ENCODE measurements at places on chromosomes 3 and 15.

GRCh38 chr3:184914628-184915027 lies 102.7 kb downstream of the VPS8 start:
- no peaks in the 10 kb centered on the region for H3K27me3 ChIP-seq
- H3K4me3 ChIP-seq: no peak overlapping the region
- no peak overlapping the region for H3K27ac ChIP-seq
- H3K36me3 ChIP-seq: peaks cover 5% of the 10 kb centered on the region

GRCh38 chr3:69330891-69331400 lies 54.9 kb downstream of the FRMD4B start:
- H3K36me3 ChIP-seq: no peaks in the 10 kb centered on the region
- H3K27ac ChIP-seq: no peak overlapping the region
- H3K4me3 ChIP-seq: no peak overlapping the region
- H3K27me3 ChIP-seq: no peaks in the 10 kb centered on the region
- H3K4me1 ChIP-seq: peaks cover 31% of the 10 kb centered on the region
- no peak for DNase-seq

DNA sequence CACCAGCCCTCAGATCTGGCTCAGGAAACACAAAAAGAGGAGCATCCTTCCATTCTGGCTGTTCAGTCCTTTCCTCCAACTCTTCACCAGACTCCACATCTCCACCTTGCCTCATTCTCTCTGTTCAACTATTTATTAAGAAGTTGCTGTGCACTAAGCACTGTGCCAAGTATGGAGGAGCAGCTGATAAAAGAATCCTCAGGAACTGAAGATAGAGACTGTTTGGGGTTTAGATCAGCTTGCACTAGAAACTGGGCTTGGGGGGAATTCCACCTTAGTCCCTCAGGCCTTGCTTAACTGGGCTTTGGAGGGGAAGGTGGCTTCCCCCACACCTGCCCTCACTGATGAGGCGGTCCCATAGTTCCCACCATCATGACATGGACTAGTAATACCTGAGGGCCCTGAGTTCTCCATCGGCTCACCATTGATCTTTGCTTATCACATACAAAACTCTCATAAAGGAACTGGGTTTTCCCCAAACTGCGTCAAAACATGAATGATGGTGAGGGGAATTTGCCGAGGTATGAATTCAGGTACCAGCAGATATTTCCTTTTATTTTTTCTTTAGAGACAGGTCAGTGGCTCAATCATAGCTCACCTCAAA lies 1.7 kb upstream of the CCR8 start:
- peaks cover 58% of the 10 kb centered on the region for H3K4me1 ChIP-seq
- H3K4me3 ChIP-seq: peak overlapping the region; percentile 56
- peaks cover 2% of the 10 kb centered on the region for H3K36me3 ChIP-seq
- peak; percentile 62 for DNase-seq

DNA sequence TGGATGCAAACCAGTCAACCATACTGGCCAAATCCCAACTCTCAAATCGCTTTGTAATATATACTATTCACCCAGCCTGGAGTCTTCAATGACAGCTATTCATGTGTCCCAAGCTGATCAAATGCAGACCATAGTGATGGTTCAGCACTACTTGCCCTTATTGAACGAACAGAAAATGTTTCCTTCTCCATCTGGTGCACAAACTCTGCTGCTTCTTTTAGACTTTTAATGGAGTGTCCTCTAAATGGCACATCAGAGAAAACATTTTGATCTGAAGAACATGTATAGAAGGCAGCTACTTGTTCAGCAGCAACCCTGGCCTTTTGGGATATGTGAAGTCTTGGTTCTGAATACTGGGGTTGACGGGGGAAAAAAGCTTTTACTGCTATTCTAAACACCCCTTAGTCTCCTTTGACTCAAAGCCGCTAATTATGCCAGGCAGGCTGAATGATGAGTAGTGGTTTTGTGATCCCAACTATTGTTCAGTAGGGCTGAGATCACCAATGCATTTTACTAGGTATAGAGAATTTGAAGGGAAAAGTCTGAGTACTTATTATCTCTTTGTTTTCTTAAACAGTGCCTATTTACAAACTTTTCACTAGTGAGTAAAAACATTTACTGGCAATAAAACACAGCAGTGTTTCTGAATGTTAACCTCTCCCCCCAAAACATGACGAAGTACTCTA lies 781.2 kb downstream of the ROBO1 start:
- no peaks in the 10 kb centered on the region for H3K27me3 ChIP-seq
- H3K36me3 ChIP-seq: no peaks in the 10 kb centered on the region
- no peak for DNase-seq

DNA sequence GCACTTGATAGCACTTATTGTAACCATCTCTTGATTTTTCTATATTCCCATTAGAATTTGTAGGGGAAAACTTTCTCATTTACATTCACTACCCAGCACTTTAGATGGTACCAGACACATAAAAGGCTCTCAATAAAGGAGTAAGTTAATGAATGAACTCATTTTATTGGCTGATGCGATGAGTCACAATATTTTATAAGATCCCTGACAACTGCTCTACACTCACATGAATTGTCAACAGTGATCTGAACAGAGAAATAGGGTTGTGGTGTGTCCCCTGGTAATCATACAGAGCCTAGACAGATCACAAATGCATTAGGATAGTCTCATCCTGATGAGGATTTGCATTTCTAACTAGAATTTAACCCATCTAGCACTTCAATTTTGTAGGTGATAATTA lies 567.6 kb upstream of the ARPP21 start:
- no peak overlapping the region for H3K27ac ChIP-seq
- no peaks in the 10 kb centered on the region for H3K36me3 ChIP-seq
- no peak for DNase-seq
- H3K27me3 ChIP-seq: no peaks in the 10 kb centered on the region
- no peaks in the 10 kb centered on the region for H3K4me1 ChIP-seq

- no peak overlapping the region for H3K27ac ChIP-seq
- DNase-seq: no peak
- H3K4me3 ChIP-seq: peak overlapping the region; percentile 84
- H3K27me3 ChIP-seq: peaks cover 11% of the 10 kb centered on the region
- no peaks in the 10 kb centered on the region for H3K4me1 ChIP-seq
These were observed 17.8 kb downstream of the MYL3 start for GRCh38 chr3:46845397-46845859.

DNA sequence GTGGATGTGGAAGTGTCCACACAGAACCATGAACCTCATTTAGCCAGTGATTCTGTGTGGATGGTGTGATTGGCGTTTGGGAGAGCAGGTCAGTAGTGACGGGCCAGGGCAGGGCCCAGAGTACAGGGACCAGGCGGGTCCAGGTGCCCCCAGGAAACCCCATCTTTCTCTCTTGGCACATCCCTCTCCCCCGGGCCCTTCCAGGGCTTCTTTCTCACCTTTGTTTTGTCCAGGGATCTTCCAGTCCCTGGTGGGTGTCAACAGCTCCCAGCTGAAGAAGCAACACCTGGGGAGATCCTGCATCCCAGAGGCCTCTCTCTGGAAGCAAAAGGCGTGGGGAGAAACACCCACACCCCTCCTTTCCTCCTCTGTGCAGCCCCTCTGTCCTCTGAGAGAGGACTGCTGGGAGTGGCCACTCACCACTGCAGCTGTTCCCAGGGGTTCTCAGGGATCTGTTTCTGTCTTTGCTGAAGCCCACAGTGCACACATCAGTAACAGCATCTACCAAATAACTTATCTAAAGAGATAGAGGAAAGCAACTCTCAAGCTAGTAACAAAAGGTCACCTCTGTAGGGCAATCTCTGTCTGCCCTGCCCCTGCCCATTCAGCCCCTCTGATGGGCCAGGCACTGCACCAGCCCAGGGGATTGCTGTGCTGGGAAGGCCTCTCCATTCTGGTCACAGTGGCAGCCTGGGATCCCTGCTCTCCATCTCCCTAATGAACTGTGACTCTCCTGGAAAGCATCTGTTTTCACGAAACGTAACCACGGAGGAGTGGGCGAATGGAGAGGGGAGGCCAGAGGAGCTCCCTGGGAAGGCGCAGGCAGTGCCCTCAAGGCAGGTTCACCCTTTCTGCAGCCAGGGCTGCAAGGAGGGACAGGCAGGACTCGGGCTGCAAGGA lies 98.3 kb upstream of the ALDH1A3 start:
- no peaks in the 10 kb centered on the region for H3K36me3 ChIP-seq
- H3K4me1 ChIP-seq: no peaks in the 10 kb centered on the region
- H3K27me3 ChIP-seq: peaks cover 6% of the 10 kb centered on the region
- no peak overlapping the region for H3K27ac ChIP-seq
- no peak for DNase-seq

- peaks cover 15% of the 10 kb centered on the region for H3K27me3 ChIP-seq
- no peak overlapping the region for H3K4me3 ChIP-seq
- H3K4me1 ChIP-seq: no peaks in the 10 kb centered on the region
- no peaks in the 10 kb centered on the region for H3K36me3 ChIP-seq
- H3K27ac ChIP-seq: no peak overlapping the region
- no peak for DNase-seq
These were observed 9.5 kb downstream of the FAM3D start for GRCh38 chr3:58657036-58657520.

GRCh38 chr3:78629544-78629943 lies 1138.3 kb downstream of the ROBO1 start:
- no peaks in the 10 kb centered on the region for H3K4me1 ChIP-seq
- no peak for DNase-seq
- no peak overlapping the region for H3K27ac ChIP-seq
- H3K4me3 ChIP-seq: no peak overlapping the region
- H3K27me3 ChIP-seq: no peaks in the 10 kb centered on the region

GRCh38 chr3:125431391-125431790 lies 56.3 kb upstream of the ZNF148 start:
- no peak overlapping the region for H3K4me3 ChIP-seq
- no peaks in the 10 kb centered on the region for H3K4me1 ChIP-seq
- H3K27me3 ChIP-seq: no peaks in the 10 kb centered on the region
- no peak overlapping the region for H3K27ac ChIP-seq

- no peak for DNase-seq
- H3K27ac ChIP-seq: no peak overlapping the region
- no peak overlapping the region for H3K4me3 ChIP-seq
- H3K36me3 ChIP-seq: no peaks in the 10 kb centered on the region
- H3K4me1 ChIP-seq: no peaks in the 10 kb centered on the region
These were observed 167.5 kb upstream of the IL12A start for GRCh38 chr3:159821110-159821509.

- DNase-seq: no peak
- H3K27me3 ChIP-seq: no peaks in the 10 kb centered on the region
- H3K36me3 ChIP-seq: no peaks in the 10 kb centered on the region
- no peak overlapping the region for H3K27ac ChIP-seq
- no peak overlapping the region for H3K4me3 ChIP-seq
- no peaks in the 10 kb centered on the region for H3K4me1 ChIP-seq
These were observed 297.0 kb upstream of the EPHA3 start for GRCh38 chr3:88810455-88810854.

- H3K36me3 ChIP-seq: no peaks in the 10 kb centered on the region
- H3K4me3 ChIP-seq: no peak overlapping the region
- no peak overlapping the region for H3K27ac ChIP-seq
These were observed 125.8 kb downstream of the SSR3 start for GRCh38 chr3:156429125-156429524.

DNA sequence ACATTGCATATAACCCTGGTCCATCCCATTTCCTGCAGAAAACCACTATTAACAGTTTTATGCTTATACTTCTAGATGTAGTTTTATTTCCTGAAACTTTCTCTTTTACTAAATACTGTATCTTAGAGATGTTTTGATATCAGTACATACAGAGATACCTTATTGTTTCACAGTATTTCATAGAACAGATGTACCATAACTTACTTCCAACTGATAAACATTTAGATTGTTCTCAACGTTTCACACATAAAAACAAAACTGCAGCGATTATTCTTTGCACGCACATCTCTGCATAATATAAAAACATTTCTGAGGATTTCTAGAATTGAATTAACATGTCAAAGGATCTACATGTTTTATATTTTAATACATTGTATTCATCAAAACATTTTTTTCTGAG lies 2.6 kb downstream of the ZNF80 start:
- no peak for DNase-seq
- peak overlapping the region; percentile 15 for H3K4me3 ChIP-seq
- H3K4me1 ChIP-seq: peaks cover 70% of the 10 kb centered on the region

DNA sequence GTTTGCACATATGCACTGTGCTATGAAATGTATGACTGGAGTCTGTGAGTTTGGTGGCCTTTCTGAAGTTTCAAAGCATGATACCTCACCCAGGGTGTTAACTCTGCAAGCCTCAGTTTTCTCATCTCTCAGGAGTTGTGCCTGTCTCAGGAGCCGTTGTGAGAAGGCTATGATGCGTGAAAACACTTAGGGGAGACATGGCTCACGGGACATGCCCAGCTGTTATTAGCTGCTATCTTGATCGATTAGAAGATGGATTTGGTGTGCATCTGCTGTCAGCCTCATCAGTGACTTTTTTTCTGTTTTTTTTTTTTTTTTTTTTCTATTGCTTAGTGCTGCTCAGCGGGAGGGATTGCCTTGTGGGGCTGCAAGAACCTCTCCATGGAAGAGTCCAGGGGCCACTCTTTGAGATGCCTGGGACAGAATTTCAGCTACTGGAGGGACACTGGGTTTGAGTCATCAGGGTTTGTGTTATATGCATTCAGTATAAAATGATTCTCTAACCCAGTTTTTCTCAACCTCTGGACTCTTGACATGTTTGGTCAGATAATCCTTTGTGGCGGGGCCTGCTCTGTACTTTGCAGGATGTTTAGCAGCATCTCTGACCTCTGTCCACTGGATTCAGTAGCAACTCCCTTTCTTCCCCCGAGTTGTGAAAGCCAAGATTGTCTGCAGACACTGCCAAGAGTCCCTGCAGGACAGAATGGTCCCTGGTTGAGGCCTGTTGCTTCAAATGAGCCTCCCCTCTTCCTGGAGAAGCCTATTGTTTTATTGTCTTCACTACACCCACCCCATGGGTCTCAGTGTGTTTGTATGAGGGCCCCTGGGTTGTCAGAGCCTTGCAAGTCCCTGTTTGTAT lies 181.4 kb downstream of the CACNA2D3 start:
- no peak for DNase-seq
- H3K27me3 ChIP-seq: no peaks in the 10 kb centered on the region
- no peaks in the 10 kb centered on the region for H3K36me3 ChIP-seq
- no peaks in the 10 kb centered on the region for H3K4me1 ChIP-seq

GRCh38 chr3:17979252-17979651 lies 236.8 kb upstream of the TBC1D5 start:
- no peaks in the 10 kb centered on the region for H3K36me3 ChIP-seq
- no peak overlapping the region for H3K27ac ChIP-seq
- no peak overlapping the region for H3K4me3 ChIP-seq
- no peak for DNase-seq
- H3K4me1 ChIP-seq: no peaks in the 10 kb centered on the region

All from activated T-cell treated with anti-CD3 and anti-CD28 coated beads, Interleukin-2, amount 50 U/mL, for 72 hours (primary cell).